ENCODE measurements at places on chromosomes 6 and 20.

- no peak for DNase-seq
Measured at GRCh38 chr6:136739501-136739900, 52.8 kb downstream of the MAP3K5 start.

DNA sequence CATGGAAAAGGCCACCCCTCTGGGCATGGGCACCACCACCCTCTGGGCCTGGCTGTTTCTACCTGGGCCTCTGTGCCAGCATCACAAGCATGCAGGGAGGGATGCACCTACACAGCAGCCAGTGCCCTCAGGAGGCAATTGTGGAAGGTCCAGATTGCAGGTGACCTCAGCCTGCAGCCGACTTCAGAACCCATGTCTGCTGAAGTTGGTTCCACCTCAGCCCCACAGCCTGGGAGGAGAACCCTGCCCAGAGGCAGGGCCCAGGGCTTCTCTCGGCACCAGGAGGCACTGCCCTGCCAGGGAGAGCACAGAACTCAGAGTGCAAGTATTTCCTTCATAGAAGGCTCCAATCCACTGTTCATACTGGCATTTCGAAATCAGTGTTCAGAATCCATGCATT lies 149.8 kb downstream of the TTLL2 start:
- DNase-seq: no peak

DNA sequence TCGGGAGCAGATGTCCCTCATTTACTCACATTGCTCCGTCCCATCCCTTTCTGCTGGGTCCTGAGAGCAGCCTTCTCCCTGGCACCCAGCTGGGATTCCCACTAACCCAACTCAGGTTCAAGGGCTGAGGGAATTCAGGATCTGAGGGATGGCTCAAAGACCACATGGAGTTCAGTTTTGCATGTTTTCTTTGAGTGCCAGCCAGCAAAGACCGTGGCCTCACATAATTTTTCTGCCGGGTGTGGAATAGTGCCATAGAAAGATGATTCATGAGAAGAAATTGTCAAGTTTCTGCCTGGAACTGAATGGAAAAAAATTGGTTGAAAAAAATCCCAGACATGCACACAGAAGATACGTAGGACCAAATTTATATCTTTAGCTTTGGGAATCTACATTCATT lies 168.6 kb downstream of the CD83 start:
- DNase-seq: no peak

DNA sequence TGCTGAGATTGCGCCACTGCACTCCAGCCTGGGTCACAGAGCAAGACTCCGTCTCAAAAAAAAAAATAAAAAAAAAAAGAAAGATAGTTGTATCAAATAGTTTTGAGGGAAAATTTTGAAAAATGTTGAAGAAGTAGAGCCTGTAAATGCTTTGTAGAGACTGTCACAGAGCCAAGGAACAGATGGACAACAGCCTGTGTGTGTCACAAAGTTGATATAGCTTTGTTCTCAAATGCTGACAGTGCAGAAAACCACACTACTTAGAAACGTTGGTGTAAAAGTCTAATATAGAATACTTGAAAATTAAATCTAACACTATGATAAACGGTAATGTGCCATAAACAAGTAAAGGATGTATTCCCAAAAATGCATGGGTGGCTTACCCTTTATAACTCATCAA lies 25.4 kb downstream of the PTK7 start:
- no peak for DNase-seq

DNA sequence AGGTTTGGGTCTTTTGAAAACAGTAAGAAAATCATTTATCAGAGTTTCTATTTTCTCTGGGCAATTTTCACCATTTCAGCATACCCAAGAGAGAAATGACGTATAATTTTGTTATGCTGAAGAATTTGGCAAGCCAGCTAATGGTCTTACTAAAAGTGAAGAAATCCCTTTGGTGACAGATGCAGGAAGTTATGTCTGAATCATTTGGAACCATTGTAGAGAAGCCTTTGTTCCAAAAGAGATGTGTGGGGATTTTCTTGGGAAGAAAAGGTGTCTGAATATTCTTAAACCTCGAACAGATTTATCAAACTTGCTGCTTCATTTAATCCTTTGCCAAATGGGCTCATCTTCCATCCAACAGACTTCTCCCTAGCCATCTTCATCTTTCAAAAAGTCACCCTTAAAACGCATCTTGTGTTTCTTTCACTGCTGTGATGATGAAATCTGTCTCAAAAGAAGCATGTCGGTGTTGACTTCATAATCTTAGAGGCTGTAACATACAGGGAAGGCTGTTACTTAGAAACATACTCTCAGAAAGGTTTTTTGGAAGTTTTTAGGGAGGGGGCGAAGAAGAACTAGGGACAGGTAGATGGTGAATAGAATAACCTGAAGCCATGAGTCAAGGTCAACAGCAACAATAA lies 39.5 kb downstream of the CITED2 start:
- DNase-seq: no peak

DNA sequence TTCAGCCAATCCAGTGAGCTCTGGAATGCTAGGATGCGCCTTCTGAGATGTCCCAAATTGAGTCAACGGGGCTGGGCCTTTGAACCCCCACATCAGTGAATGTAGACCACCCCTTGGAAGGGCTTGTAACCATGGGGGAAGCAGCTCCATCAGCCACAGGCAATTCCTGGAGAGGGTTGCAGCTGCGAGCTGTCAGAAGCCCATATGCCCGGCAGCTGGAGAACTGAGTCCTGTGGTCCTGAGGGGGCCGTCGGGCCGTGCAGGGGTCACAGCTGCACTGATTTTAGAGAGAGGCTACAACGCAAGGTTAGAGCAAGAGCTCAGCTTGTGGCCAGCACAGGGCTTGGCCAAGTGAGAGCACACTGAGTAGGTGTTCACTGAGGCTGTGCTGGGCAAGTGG lies 121.3 kb downstream of the TOX2 start:
- no peak for DNase-seq

DNA sequence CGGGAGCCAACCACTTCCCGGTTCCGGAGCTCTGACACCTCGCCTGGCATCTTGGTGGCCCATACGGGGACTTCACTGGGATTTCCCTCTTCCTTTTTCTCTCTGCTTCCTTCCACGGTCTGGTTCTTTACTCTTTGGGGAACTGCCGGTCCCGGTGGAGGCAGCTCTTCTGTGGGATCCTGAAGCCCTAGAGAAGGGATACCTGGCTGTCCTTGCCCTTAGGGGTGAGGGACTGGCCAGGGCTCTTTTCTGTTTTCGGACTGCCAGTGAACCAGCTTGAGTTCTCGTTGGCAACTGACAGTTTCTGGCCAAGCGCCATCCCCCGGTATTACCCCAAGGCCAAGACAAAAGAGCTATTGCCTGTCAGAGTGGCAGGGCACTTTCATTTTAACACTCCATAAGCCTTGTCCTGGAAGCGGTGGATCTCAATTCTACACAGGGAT lies 880 bp upstream of the CPXM1 start:
- DNase-seq: no peak

GRCh38 chr6:37514321-37514771 lies 14.7 kb upstream of the CCDC167 start:
- no peak for DNase-seq

DNA sequence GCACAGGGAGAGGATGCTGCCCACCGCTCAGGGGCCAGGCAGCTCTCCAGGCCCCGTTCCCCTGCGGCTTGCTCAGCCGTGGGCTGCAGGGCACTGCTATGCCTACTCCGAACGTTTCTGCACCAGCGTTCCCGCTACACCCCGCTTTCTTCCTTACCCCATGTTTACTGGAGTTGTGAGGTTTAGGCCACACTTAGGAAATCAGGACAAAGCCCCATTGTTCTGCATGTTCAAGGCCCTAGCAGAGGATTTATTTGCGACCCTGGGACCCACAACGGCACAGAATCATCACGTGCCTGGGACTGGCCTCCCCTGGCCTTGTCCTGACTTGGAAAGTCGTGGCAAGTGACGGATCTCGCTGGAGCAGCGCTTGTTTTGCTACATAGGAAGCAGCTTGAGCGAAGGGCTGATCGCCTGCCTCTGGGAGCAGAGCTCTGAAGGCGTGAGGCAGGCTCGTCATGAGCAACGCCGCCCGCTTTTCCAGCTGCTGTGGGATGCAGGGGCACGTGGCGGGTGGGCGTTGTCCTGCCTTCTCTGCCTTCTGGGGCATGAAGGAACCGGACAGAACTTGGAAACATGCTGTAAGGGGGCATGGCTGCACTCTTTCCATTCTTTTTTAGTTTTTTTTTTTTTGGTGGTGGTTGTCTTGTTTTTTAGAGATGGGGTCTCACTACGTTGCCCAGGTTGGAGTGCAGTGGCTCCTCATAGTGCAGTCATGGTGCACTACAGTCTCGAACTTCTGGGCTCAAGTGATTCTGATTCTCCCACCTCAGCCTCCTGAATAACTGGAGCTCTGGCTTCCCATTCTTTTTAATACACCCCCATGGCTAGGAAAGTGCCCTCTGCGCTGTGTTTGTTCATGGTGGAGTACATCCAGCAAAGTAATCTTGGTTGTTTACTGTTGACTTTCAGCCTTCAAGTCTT lies 14.6 kb upstream of the TMEM181 start:
- DNase-seq: no peak

- DNase-seq: no peak
Measured at GRCh38 chr6:25296217-25296905, 17.2 kb downstream of the CARMIL1 start.

- DNase-seq: no peak
Measured at GRCh38 chr6:44697327-44697726, 309.8 kb downstream of the CDC5L start.

DNA sequence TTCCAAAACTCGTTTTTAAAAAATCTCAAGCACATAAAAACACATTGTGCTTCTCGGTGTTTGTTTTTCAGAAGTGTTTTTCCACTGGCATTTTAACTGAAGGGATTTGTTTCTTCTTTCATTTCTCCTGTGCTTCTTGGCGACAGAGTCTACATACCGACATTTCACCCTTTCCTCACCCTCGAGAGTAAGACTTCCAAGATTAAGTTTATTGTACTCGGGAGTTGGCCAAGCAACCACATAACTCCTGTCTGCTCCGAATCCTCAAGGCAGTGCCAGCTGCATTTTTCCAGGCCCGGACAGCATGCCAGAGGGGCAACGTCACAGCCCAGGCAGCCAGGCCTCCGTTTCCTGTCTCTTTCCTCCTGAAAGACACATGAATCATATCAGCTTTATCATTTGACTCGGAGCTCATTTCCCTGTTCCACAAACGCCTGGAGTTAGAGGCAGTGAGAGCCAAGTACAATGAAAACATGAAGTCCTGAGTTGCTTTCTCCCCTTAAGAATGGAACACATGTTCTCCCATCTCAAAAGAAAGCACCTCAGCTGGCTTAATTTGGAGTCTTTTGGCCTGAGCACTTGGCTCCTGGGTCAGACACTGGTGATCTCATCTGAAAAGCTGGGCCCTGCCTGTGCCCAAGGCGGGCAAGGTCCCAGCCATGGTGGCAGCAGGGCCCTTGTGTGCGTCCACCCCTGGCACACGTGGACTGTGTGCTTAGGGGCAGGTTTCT lies 23.2 kb upstream of the FAM50B start:
- no peak for DNase-seq

DNA sequence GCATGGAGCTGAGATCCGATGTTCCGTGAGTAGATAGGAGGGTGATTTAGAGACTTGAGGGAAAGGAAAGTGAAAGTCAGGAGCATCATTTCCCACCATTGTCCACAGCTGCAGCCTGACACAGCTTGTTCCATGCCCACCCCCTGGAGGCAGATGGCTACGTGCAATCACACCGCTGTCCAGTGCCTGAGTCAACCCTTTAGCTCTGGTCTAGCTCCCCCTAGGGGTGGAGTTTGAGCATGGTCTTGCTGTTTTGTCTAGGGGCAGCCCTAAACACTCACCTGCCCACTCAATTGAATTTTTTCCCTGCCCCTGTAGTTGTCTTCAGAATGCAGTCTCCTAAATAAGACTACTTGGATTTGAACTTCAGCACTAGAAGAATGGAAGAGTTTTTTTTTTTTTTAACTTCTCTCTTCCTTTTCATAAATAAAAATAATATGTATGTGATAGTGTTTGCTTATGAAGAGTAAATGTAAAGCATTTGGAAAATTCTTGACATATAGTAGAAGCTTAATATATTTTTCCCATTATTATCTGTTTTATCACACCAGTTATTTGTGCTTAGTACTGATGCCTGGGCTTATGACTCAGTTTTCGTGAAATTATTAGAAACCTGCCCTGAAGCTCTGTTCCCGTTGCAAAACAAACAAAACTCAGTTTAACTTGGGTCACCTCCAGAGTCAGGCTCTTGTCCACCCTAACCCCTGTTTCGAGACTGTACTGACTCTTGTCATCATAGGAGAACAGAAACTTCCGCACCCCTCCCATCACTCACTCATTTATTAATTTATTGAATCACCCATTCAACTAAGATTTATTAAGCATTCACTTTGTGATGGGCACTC lies 814.8 kb downstream of the MAFB start:
- DNase-seq: no peak

- no peak for DNase-seq
Measured at GRCh38 chr6:154206996-154207395, 149.6 kb downstream of the IPCEF1 start.

DNA sequence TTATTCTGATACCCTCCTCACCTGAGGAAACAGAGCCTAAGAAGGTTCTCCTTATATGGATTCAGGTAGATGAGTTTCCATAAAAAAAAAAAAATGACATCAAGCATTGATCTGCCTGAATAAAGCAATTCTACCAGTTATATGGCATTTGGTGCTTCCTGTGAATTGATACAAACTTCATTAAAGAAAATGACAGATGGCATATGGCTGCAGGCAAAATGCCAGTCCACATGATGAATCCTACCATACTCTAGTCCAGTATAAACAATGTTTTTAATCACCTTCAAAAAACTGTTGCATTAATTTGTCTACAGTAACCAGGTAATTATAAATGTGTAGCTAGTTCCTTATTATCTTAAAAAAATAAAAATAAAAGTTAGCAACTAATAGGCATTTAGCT lies 559.2 kb upstream of the FLRT3 start:
- DNase-seq: no peak

GRCh38 chr20:24685736-24686135 lies 216.3 kb downstream of the SYNDIG1 start:
- no peak for DNase-seq

DNA sequence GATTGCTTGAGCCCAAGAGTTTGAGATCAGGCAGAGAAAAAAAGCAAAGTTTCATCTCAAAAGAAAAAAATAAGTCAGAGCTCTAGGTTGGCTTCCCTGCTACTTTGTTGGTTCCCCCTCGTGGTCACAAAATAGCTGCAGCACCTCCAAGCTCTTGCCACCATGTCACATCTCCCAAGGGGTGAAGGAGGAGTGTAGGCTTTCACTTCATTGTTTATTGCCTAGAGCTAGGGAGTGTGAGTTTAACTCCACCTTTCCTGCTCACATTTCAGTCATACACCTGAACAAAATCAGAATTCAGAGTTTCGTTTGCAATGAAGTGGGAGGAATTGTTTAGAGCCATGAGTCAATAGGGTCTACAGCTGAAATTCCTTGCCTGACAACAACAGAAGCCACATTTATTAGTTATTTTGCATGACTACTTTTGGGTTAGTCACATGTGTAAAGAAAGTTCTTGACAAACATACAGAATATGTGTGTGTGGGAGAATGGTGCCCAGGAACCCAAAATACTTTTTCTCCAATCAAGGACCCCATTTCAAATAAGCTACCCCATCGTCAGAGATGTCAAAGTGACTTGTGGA lies 56.2 kb upstream of the UFL1 start:
- DNase-seq: no peak

DNA sequence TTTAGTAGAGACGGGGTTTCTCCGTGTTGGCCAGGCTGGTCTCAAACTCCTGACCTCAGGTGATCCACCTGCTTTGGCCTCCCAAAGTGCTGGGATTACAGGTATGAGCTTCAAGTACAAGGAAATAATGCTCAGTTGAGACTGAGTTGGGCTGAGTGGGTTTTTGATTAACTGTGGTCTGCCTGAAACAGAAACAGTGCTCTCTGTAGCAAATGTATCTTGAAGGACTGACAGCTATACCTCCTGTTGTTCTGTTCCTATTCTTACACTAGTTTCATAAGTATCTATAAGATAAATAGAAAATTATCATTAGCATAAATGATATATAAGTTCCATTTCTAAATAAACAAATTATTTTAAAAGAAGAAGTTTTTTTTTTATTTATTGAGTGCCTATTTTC lies 142.8 kb upstream of the PTPRK start:
- DNase-seq: no peak

Data from stimulated activated CD4-positive, alpha-beta T cell treated with anti-CD3 and anti-CD28 coated beads, TNF-alpha, amount 100 ng/mL, for 1 hour (primary cell).